ENCODE measurements at places on chromosomes 2 and 18. TPM values are rescaled to one million over a fixed set of nuclear protein-coding genes. Genes with fewer than 3 reads are reported as not detected.

DNA sequence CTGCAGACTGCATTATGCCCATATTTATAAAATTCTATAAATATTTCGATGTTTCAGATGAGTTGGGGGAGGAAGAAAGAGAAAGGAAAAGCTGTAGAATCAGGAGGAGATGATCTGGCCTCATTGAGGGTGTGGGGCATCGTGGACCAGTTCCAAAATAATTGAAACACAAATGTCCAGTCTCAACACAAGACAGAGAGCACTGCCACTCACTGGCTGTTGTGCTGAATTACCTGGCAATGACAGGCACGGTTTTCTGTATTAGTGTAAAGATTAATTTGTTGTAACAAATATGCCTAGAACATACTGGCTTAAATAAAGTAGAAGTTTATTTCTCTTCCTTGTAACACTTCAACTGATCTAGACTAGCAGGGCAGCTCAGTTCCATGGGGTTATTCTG, 24.1 kb downstream of the POLE4 start:
- no peaks in the 10 kb centered on the region for H3K36me3 ChIP-seq
- H3K4me1 ChIP-seq: no peaks in the 10 kb centered on the region
- H3K27me3 ChIP-seq: no peaks in the 10 kb centered on the region
- no peak for DNase-seq
- no peak overlapping the region for H3K27ac ChIP-seq

DNA sequence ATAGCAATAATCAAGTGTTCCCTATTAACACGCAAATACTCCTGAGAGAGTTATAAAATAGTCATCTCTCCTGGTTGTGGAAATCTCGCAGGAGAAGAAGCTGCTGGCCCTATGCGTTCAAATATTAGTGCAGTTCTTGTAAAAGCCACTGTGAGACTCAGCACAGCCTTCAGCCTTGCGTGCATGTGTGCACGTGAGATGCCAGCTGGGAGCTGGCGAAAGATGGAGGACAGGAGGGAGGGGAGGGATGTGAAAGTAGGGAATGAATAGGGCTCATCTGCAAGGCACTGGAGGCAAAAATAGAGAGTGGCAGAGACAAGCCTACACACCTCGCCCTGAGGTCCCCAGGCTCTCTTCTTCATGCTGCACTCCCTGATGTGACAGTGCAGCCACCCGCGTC, 126.5 kb downstream of the INO80D start:
- H3K27ac ChIP-seq: no peak overlapping the region
- DNase-seq: no peak
- no peaks in the 10 kb centered on the region for H3K36me3 ChIP-seq
- no peak overlapping the region for H3K4me3 ChIP-seq
- no peaks in the 10 kb centered on the region for H3K4me1 ChIP-seq

SNTG2 gene
- 3.2 TPM for total RNA-seq

- no peaks in the 10 kb centered on the region for H3K27me3 ChIP-seq
- H3K4me3 ChIP-seq: no peak overlapping the region
- H3K27ac ChIP-seq: no peak overlapping the region
- H3K4me1 ChIP-seq: no peaks in the 10 kb centered on the region
These were observed 153.8 kb upstream of the ZNF236 start for GRCh38 chr18:76668546-76668945.

- no peak overlapping the region for H3K27ac ChIP-seq
- no peaks in the 10 kb centered on the region for H3K27me3 ChIP-seq
- no peak for DNase-seq
- H3K4me1 ChIP-seq: peaks cover 6% of the 10 kb centered on the region
These were observed 298.9 kb downstream of the EIPR1 start for GRCh38 chr2:3078684-3079083.

SCN7A gene
- 24.6 TPM for total RNA-seq

KDSR gene
- total RNA-seq: 70.2 TPM

- H3K27ac ChIP-seq: no peak overlapping the region
- H3K4me1 ChIP-seq: no peaks in the 10 kb centered on the region
- no peaks in the 10 kb centered on the region for H3K36me3 ChIP-seq
- DNase-seq: no peak
These were observed 200.6 kb downstream of the NRP2 start for GRCh38 chr2:205882806-205883425.

UGT1A7 gene
- not detected for total RNA-seq

- H3K4me1 ChIP-seq: no peaks in the 10 kb centered on the region
- H3K27me3 ChIP-seq: no peaks in the 10 kb centered on the region
- no peak overlapping the region for H3K27ac ChIP-seq
- DNase-seq: no peak
These were observed 35.5 kb upstream of the TTR start for GRCh38 chr18:31555971-31556747.

All from left lung (tissue), 14 donors.